ENCODE measurements at places on chromosomes 6 and 20.

GRCh38 chr6:116945809-116946208, 68.8 kb downstream of the RFX6 start:
- no peak for DNase-seq
- peaks cover 5% of the 10 kb centered on the region for H3K27me3 ChIP-seq
- H3K27ac ChIP-seq: no peak overlapping the region
- no peak overlapping the region for H3K4me3 ChIP-seq
- no peaks in the 10 kb centered on the region for H3K4me1 ChIP-seq

GRCh38 chr6:120384671-120385070, 949.6 kb downstream of the TBC1D32 start:
- no peaks in the 10 kb centered on the region for H3K27me3 ChIP-seq
- no peak for DNase-seq
- H3K36me3 ChIP-seq: no peaks in the 10 kb centered on the region
- no peak overlapping the region for H3K4me3 ChIP-seq
- H3K27ac ChIP-seq: no peak overlapping the region

GRCh38 chr6:15877231-15877630, 214.4 kb upstream of the DTNBP1 start:
- no peak for DNase-seq
- H3K27me3 ChIP-seq: peaks cover 9% of the 10 kb centered on the region
- no peak overlapping the region for H3K4me3 ChIP-seq
- H3K4me1 ChIP-seq: peaks cover 8% of the 10 kb centered on the region
- H3K36me3 ChIP-seq: peaks cover 2% of the 10 kb centered on the region

DNA sequence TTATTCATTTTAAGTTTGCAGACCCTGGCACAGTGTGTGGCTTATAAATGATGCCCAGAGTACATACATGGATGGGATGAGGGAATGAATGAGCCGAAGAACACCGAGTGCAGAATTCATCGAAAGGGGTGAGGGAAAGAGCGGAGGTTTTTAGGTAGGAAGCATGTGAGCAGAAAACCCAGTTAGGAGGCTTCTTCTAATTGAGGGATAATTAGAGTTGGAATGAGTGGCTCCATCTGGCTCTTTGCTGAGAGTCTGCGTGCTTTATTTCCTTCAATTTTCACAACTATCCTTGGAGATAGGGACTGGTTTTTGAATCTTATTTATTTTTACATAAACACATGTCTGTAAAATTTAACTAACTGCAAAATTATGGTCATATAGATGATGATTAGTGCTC, 150.7 kb downstream of the DOK5 start:
- no peak overlapping the region for H3K4me3 ChIP-seq
- no peak for DNase-seq
- H3K27me3 ChIP-seq: no peaks in the 10 kb centered on the region
- H3K27ac ChIP-seq: no peak overlapping the region

Data from activated naive CD8-positive, alpha-beta T cell treated with anti-CD3 and anti-CD28 coated beads, Interleukin-2, amount 10 ng/mL, durations not matched to agents 7 days and 5 days (primary cell).